ENCODE measurements at places on chromosomes 12 and 14.

- DNase-seq = peak; percentile 75
These were observed 75.3 kb upstream of the TMPO start for GRCh38 chr12:98439981-98440581.

- peak; percentile 14 for DNase-seq
These were observed 835 bp downstream of the VEZT start for GRCh38 chr12:95218150-95219133.

DNA sequence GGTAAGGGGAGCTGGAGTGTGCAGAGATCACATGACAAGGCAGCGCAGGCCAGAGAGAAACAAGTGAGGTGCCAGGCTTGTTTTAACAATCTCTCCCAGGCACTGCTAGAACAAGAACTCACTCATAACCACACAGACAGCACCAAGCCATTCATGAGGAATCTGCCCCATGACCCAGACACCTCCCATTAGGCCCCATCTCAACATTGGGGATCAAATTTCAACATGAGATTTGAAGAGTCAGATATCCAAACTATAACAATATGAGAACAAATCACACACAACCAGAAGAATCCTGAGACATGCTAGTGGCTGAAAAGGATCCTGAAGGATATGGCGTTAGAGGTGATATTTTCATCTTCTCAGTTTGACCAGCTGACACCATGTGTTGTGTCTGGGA is 21.9 kb downstream of the OR6J1 start:
- no peak for DNase-seq

- no peak for DNase-seq
These were observed 11.6 kb downstream of the SMIM41 start for GRCh38 chr12:52091061-52091460.

GRCh38 chr12:25977047-25977446 is 18.6 kb downstream of the RASSF8 start:
- no peak for DNase-seq

DNA sequence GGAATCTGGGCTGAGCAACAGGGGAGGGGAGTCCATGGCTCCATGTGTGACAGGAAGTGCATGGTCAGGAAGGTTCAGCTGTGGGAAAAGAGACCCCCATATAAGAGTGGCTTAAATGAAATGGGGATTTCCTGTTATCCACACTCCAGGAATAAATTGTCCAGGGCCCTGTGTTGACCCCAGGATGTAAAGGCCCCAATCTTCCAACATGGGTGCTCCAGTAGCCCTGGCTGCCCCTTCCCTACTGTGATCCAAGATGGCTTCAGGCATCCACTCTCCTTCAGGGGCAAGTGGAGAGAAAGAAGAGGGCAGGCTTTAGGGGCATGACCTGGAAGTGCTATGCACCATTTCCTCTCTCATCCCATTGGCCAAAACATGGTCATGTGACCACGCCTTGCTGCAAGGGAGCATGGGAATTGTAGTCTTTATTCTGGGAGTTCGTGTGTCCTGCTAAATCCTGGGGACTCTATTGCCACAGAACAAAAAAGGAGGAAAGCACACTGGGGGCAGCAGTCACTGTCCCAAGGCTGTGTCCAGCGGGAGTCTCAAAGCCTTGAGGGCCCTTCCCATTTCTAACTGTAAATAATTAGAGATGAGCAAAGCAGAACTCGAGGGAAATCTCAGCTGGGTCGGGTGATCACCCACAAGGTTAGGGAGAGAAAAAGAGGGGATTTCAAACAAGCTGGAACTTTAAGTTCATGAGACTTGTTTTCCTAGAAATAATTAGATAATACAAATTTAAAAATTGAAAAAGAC is 289.2 kb downstream of the ADGRD1 start:
- no peak for DNase-seq

DNA sequence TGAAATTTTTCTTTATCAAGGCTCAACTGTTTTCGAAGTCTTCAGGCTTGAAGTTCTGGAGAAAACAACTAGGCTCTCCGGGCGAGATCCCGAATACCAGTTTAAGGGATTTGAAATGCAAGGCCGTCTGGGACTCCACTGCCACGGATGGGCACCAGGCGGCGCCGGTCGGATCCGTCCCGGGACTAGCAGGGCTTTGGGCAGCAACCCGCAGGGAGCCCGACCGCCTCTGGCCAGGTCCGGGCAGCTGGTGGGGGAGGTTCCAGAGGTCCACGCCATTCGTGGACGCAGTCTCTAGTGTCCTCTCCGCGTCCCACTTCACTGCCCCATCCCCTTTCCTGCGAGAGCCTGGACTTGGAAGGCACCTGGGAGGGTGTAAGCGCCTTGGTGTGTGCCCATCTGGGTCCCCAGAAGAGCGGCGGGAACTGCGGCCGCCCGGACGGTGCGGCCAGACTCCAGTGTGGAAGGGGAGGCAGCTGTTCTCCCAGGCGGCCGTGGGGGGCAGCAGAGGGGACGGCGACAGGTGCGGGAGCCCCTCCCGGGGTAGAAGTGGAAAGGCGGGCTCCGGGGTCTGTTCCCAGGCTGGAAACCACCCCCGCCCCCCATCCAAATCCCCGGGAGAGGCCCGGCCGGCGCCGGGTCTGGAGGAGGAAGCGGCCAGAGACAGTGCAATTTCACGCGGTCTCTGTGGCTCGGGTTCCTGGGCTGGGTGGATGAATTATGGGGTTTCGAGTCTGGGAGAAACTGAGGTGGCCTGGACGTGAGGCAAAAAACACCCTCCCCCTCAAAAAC is 838 bp upstream of the ERBB3 start:
- DNase-seq = peak; percentile 48

All from CD4-positive, alpha-beta T cell treated with Interleukin-1 beta for 1 hour (primary cell).